LHCN-M2 (cell line): ENCODE measurements at places on chromosomes 5 and 9. TPM values are rescaled to one million over a fixed set of nuclear protein-coding genes. Genes with fewer than 3 reads are reported as not detected.

DNA sequence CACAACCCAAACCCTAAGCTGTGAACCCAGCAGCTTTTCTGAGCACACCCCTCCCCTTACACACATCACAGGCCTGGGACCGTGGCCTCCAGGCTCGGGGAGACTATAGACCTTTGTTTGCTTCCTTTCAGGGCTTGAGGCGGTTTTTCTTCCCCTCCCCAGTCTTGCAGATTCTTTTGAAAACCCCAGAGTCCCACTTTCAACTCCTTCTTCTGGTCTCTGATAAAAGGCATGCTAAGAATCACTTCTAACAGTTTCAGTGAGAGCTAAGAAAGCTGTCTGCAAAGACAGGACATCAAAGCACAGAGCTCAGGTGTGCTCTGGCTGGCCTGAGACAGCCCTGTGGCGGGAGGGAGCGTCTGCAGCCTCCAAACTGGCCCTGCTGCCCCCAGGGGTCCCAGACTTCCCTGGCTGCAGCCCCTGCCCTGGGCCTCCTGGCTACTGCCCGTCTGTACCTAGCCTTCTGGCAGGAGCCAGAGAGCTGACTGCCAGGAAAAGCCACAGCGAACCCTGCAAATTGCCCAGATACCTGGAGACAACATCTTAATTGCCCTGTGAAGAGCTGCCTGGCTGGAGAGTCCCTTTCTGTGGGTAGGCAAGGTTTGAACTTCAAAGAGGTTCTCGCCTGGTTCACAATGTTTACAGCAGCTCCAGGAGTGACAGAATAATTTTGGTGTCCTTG lies 138.9 kb downstream of the GADD45G start:
- DNase-seq = no peak

DNA sequence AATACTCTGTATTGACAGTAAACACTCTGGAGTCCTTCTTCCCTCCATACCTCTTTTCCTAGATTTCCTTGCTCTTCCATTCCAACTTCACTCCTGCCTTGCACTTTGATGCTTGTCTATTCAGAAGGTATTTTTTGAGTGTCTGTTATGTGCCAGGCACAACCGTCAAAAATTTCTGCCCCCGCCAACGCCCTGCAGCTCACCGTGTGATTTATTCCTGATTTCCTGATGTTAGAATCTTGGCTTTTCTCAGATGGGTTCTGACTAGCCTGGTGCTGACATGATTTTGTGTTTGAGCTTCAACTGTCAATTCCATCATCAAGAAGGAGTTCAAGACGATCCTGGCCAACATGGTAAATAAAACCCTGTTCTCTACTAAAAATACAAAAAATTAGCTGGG lies 297.5 kb downstream of the AGTPBP1 start:
- DNase-seq = no peak

DNA sequence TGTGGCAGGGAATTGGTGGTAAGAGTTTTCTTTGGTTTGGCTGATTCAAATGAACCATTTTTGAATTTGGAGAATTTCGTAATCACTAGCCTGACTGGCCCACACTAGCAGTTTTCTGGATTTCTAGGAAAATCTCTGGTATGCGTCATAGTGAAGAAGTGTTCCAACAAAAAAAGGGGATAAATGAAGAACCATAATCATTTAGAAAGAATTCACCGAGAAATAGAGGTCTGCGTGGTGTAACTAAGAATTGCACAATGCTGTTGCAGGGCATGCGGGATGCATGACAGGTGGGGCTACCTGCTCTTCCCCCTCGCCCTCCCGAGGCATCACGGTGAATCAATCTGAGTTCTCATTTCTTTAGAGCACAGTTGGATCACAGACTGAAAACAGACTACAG lies 232.3 kb upstream of the PAPPA start:
- DNase-seq = peak; percentile 65

The PHF24 gene
- not detected in 2 replicates for total RNA-seq

GRCh38 chr9:86469476-86470250 lies 115.5 kb upstream of the TUT7 start:
- DNase-seq = no peak

The LIX1 gene
- total RNA-seq = not detected in 2 replicates

- peak; percentile 44 for DNase-seq
These were observed 215.1 kb downstream of the SH3GL2 start for GRCh38 chr9:17793713-17794622.

The PELO gene
- total RNA-seq = 16.0 and 18.3 TPM in 2 replicates
